ENCODE measurements at places on chromosomes 16 and 17.
A peak's percentile ranks its signal among the peaks of the same experiment; 100 is the strongest.

GRCh38 chr16:66420396-66420795, 6.7 kb upstream of the BEAN1 start:
- DNase-seq, result no peak

GRCh38 chr16:50842589-50842988, 100.7 kb downstream of the CYLD start:
- DNase-seq, result no peak

DNA sequence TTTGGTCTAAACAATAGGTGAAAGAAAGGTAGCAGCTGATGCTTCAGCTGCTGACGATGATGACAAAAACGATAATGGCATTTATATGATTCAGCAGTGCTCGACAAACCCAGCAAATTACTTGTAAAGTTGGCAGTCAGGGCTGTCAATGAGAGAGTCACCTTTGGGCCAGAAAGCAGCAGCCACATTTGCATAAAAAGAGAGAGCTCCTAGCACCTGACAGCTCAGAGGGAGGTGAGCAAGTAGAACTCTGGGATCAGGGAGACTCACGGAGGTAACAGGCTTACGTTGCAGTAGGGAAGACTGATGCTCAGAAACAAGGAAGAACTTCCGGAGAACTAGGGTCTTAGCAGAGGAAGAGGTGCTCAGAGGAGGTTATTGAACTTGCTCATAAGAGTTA, 291.9 kb upstream of the ZFHX3 start:
- no peak for DNase-seq

- no peak for DNase-seq
Observed at GRCh38 chr16:24745391-24745790, 15.9 kb downstream of the TNRC6A start.

GRCh38 chr16:73043828-73044467, 4.0 kb downstream of the ZFHX3 start:
- no peak for DNase-seq

- DNase-seq, result no peak
Observed at GRCh38 chr17:49899191-49899485, 51.3 kb upstream of the TAC4 start.

DNA sequence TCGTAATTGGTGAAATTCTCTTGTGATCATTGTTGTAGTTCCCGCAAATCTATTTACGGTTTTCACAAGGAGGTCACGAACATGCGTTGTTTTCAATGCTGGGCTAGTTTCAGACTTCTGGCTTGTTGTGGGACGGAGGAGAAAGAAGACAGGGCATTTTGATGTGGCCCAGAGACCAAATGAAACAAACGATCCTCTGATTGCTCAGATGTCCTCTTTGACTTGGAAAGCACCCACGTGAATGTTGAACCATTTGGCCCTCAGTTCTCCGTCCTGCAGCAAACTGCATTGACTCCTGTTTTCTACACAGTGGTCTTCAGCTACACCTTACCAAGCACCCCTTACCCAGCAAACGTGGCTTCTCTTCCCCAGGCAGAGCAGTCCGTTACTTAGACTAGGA, 391.0 kb downstream of the WWOX start:
- no peak for DNase-seq

GRCh38 chr17:72215928-72216327, 95.1 kb downstream of the SOX9 start:
- no peak for DNase-seq

- no peak for DNase-seq
Observed at GRCh38 chr16:72905581-72905980, 142.3 kb downstream of the ZFHX3 start.

DNA sequence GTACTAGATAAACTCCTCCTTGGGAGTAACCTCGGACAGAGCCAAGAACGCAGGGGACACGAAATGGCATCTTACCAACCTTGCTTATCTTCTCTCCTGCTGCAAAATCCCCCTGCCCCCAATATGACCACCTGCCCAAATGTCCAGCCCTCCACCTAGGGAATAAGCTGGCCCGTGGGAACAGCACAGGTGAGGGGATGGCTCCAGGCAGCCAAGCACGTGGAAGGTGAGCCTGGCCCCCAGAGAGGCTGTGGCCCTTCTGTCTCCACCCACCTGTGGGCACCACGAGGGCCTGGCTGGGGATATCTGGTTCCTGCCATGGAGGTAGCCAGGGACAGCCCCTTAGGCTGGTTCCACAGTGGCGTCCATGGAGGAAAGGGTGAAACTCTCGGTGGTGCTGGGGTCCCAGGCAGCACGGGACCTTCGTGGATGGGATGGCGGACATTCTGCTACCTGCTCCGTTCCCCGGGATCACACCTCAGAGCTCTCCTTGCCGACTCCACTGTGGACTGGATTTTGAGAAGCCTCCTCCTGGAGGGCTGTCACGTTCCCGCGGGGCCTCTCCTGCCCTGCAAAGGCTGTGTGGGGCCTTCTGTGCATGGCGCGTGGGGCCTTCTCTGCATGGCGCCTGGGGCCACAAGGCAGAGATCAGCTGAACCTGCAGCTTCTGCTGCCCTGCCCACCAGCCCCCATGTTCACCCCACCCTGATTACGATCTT, 388.5 kb upstream of the TNRC6C start:
- no peak for DNase-seq

DNA sequence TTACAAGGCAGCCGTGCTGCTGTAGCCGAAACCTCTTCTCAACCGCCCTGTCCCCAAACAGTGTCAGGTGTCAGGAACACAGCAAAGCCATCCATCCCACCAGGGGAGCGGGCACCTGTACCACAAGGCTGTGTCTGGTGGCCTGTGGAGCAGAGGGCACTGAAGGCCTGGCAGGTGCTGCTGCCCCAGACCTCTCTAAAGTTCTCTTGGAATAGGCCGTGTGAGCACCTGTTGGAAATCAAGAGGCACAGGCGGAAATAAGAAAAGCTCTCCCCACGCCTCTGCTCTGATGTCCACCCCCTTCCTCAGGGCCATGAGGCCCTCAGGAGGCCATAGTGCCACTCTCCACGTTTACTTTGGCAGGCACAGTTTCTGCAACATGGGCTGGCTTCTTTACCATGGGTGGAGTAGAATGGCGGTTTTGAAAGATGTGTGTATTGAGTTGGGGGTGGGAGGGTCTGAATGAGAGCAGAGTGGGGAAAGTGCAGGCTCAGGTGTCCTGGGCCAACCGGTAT, 99.9 kb upstream of the ZNF750 start:
- no peak for DNase-seq

DNA sequence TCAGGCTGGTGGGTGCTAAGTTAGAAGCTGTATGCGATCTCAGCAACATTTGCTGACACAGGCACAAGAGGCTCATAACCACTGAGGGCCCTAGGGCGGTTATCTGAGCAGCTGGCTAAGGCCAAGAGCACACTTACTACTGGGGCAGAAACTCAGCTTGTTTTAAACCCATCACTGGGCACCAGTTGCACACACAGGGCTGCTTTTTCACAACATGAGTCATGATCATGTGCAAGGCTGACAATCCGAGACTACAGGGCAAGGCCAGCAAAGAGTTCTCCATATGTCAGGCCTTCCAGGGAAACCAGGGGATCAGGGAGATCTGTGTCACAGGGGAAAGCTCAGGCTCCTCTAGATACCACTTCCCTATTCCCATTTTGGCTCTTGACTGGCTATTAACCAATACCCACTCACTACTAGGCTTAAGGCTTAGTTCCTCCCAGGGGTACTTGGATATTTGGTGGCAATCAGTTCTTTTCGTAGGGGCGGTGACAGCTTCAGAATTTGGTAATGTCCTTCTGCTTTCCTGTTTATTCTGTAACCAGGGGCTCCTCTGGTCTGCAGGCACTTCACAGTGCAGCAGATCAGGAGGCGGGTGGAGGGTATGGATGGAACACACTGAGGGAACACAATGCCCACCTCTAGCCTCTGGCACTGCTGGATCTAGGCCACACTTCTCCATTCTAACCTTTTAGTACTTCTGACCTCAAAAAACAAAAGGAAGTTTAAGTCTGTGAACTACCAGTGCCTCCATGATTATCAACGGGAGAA, 44.9 kb upstream of the ERN1 start:
- no peak for DNase-seq

- DNase-seq, result no peak
Observed at GRCh38 chr16:24966634-24967033, 48.5 kb downstream of the ARHGAP17 start.

DNA sequence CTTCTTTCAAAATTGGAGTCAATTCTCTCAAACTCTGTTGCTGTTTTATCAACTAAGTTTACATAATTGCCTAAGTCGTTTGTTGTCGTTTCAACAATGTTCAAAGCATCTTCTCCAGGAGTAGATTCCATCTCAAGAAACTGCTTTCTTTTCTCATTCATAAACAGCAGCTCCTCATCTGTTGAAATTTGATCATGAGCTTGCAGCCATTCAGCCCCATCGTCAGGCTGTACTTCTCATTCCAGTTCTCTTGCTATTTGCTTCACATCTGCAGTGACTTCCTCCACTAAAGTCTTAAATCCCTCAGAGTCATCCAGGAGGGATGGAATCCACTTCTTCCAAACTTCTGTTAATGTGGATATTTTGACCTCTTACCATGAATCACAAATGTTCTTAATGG, 230.6 kb downstream of the IRF8 start:
- no peak for DNase-seq

DNA sequence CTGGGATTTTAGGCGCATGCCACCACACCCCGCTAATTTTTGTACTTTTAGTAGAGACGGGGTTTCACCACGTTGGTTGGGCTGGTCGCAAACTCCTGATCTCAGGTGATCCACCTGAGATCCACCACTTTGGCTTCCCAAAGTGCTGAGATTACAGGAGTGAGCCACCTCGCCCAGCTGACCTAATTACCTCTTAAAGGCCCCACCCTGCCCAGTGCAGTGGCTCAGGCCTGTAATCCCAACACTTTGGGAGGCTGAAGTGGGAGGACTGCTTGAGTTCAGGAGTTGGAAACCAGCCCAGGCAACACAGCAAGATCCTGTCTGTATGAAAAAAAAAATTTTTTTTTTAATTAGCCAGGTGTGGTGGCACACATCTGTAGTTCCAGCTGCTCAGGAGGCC, 2.9 kb upstream of the COASY start:
- no peak for DNase-seq

- DNase-seq, result no peak
Observed at GRCh38 chr17:65027305-65027704, 29.2 kb downstream of the GNA13 start.

GRCh38 chr16:3912373-3912772, 31.9 kb upstream of the CREBBP start:
- DNase-seq, result no peak

DNA sequence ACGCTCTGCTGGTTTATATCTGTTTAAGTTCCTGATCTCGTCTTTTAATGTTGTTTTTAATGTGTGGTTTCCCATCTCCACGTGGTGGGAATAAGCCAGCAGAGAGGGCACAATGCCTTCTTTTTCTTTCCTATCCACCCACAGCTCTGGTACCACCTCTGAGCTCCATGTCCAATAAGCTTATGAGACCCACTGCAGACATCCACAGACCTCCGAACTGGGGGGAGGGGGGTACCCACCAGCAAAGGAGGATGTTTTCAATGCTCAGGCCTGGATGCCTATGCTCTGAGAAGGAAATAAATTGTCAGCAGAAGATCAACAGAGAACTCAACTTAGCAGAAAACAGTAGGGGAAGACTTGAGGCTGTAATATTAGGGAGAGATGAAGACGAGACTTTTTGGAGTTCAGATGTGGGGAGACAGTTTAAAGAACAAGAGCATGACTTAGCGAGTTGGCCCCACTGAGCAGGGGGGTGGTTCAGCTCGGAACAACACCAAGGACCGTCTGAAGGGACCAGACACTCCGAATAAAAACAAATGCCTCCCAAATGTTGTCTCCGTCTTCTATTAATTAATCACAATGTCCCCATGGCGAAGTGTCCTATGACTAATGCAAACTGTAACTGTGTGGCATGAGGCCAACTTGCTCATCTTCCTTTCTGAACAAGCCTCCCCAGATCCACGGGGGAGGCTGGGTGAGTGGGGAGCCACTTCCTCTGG, 62.7 kb downstream of the GAS7 start:
- DNase-seq, result no peak

- no peak for DNase-seq
Observed at GRCh38 chr17:59355030-59355701, 23.7 kb downstream of the YPEL2 start.

GRCh38 chr17:39962642-39963220, at the start of gene GSDMA:
TSS of gene GSDMA (plus strand) at chr17:39963004. CDS start at chr17:39965688, 2,684 bp downstream.
- no peak for DNase-seq

- DNase-seq, result no peak
Observed at GRCh38 chr16:22670551-22671041, 143.4 kb upstream of the HS3ST2 start.

- no peak for DNase-seq
Observed at GRCh38 chr17:77356690-77357201, 216.0 kb downstream of the SEC14L1 start.

- DNase-seq, result no peak
Observed at GRCh38 chr16:9039210-9039609, 52.2 kb upstream of the HAPSTR1 start.

DNA sequence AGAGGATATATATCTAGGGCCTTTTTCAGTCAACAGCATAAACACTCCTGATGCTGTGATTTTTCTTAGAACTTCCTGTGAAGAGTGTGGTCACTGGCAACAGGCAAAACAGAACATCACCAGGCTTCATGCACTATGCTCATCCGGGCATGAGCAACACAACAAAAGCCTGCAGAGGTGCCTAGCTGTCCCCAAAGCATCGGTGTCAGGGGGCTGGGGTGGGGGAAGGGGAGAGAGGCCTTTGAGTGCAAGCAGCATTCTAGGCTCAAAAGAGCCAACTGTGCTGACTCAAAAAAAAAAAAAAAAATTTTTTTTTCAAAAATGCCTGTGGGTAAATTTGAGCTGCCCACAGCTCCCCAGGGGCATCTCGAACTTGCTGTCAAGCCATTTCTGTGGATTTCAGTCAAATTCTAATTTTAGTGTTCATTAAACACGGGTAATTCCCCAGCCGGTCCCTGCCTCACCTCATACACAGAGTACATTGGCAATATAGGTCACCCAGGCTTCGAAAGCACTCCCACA, 194.6 kb upstream of the DYNLRB2 start:
- DNase-seq, result peak; percentile 29

DNA sequence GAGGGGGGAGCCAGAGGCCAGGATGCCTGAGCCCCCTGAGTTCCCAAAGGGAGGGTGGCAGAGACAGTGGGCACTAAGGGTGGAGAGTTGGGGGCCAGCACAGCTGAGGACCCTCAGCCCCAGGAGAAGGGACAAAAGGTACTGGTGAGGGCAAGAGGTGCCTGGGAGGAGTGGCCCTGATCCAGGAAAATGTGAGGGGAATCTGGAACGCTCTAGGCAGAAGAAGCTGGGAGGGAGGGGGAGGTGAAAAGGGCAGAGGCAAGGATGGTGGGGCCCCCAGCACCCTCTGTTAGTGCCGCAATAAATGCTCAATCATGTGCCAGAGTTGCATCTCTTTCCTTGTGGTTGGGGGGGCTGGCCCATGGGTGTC, 1.1 kb downstream of the TCAP start:
- DNase-seq, result no peak

DNA sequence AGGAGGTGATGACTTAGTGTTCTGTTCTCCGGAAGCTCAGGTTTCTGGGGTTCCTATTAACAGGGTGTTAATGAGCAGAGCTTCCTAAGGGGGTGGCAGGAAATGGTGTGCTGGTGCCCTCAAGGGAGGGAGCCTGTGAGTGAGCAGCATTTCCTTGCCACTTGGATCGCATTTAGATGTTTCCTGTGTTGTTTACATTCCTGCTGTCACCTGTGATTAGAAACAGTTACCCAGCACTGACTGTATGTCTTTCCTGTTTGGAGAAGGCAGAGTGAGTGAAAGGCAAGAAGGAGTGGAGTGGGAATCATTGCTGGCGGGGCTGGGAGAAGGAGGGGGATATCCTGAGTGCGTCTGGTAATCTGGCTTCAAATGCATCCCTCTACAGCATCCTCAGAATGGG, 214.6 kb downstream of the CCDC182 start:
- DNase-seq, result no peak
